Activated CD4-positive, alpha-beta memory T cell treated with anti-CD3 and anti-CD28 coated beads, Interleukin-2, amount 10 ng/mL, durations not matched to agents 7 days and 5 days (primary cell): ENCODE measurements at places on chromosomes 12 and 14. TPM values are rescaled to one million over a fixed set of nuclear protein-coding genes. Genes with fewer than 3 reads are reported as not detected.
A peak's percentile ranks its signal among the peaks of the same experiment; 100 is the strongest.

DNA sequence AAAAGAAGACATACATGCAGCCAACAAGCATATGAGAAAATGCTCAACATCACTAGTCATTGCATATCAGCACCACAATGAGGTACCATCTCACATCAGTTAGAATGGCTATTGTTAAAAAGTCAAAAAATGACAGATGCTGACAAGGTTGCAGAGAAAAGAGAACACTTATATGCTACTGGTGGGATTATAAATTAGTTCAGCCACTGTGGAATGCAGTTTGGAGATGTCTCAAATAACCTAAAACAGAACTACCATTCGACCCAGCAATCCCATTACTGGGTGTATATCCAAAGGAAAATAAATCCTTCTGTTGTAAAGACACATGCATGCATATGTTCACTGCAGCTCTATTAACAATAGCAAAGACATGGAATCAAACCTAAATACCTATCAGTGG, 238.4 kb downstream of the KCNC2 start:
- no peaks in the 10 kb centered on the region for H3K4me1 ChIP-seq
- no peak overlapping the region for H3K27ac ChIP-seq
- DNase-seq = no peak
- H3K4me3 ChIP-seq = no peak overlapping the region
- H3K27me3 ChIP-seq = no peaks in the 10 kb centered on the region
- no peaks in the 10 kb centered on the region for H3K36me3 ChIP-seq

The SLC25A47 gene
- total RNA-seq = not detected

- DNase-seq = no peak
- no peak overlapping the region for H3K4me3 ChIP-seq
- no peaks in the 10 kb centered on the region for H3K27me3 ChIP-seq
- H3K4me1 ChIP-seq = peaks cover 2% of the 10 kb centered on the region
Observed at GRCh38 chr14:89648510-89648909, 231.5 kb upstream of the FOXN3 start.

GRCh38 chr14:73741386-73741875, 27.2 kb upstream of the PNMA1 start:
- peak overlapping the region; percentile 76 for H3K4me3 ChIP-seq
- H3K27ac ChIP-seq = peak overlapping the region; percentile 98
- no peaks in the 10 kb centered on the region for H3K27me3 ChIP-seq
- H3K4me1 ChIP-seq = peaks cover 74% of the 10 kb centered on the region
- DNase-seq = peak; percentile 75

DNA sequence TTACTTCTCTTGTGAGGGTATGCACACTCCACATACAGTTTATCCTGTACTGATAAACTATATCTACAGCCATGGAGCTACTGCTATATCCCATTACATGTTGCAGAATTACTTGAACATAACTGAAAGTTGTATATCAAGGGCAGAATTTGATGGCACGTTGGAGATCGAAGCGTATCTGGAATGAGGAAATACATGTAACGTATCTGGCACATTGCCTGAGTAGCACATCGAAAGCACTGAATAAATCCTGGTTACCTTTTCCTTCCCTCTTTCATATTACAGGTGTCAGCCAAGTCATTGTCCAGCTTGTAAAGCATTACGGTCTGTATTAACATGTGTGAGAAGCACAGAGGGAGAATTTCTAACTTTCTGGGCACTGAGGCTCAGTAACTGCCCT, 42.1 kb upstream of the LIN7A start:
- H3K4me3 ChIP-seq = no peak overlapping the region
- no peak for DNase-seq
- no peaks in the 10 kb centered on the region for H3K27me3 ChIP-seq
- no peak overlapping the region for H3K27ac ChIP-seq
- H3K4me1 ChIP-seq = no peaks in the 10 kb centered on the region

- peak overlapping the region; percentile 41 for H3K27ac ChIP-seq
- peaks cover 37% of the 10 kb centered on the region for H3K4me1 ChIP-seq
- H3K36me3 ChIP-seq = no peaks in the 10 kb centered on the region
- H3K4me3 ChIP-seq = no peak overlapping the region
- no peaks in the 10 kb centered on the region for H3K27me3 ChIP-seq
Observed at GRCh38 chr14:20690848-20691640, 2.5 kb downstream of the ANG start.

GRCh38 chr12:38628288-38628687, 277.1 kb downstream of the CPNE8 start:
- H3K27ac ChIP-seq = no peak overlapping the region
- no peak for DNase-seq
- H3K36me3 ChIP-seq = no peaks in the 10 kb centered on the region
- no peak overlapping the region for H3K4me3 ChIP-seq
- H3K4me1 ChIP-seq = no peaks in the 10 kb centered on the region

GRCh38 chr12:28050606-28051005, 78.1 kb upstream of the PTHLH start:
- H3K27me3 ChIP-seq = peaks cover 5% of the 10 kb centered on the region
- no peak for DNase-seq
- H3K27ac ChIP-seq = no peak overlapping the region
- no peak overlapping the region for H3K4me3 ChIP-seq

The GPRC5D gene
- total RNA-seq = 0.73 TPM

DNA sequence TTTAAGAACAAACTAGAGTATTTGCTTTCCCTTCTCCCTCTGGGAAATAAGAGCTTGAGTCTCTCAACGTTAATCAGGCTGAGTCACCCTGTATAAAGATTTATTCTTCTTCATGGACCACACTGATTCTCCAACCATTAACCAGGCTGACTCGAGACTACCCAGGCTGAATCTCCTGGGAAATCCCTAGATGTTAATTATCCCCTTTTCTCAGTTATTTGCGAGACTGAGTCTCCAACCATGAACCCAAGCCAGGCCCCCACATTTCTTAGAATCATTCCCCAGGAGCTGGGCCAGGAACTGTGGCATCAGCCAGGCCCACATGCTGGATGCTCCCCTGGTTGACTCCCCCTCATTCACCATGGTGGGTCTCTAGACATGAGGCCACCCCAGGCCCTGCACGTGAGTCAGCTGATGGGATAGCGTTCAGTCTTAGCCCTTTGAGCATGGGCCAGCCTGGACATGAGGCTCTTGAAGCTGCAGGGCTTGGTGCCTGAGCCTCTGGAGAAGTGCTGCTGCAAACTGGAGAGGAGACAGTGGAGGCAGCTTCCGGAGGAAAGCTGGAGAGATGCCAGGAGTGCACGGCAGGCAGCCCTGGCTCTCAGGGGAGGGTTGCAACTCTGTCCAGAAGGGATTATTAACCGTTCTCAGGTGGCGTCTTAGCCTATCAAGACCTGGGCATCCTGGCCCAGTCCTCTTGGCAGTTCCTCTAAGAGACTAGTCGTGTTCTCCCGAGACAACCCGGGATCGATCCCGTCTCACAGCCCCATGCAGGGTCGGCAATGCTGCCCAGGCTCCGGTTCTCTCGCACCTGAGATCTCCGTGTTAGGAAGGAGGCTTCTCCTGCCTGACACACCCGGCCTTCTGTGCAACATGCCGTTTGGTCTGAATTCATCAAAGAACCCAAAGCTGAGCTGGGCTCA, 296.6 kb downstream of the ADGRD1 start:
- H3K36me3 ChIP-seq = no peaks in the 10 kb centered on the region
- H3K4me3 ChIP-seq = no peak overlapping the region
- no peak for DNase-seq
- H3K27ac ChIP-seq = no peak overlapping the region

- H3K4me1 ChIP-seq = no peaks in the 10 kb centered on the region
- no peaks in the 10 kb centered on the region for H3K27me3 ChIP-seq
- peaks cover 67% of the 10 kb centered on the region for H3K36me3 ChIP-seq
- no peak overlapping the region for H3K4me3 ChIP-seq
Observed at GRCh38 chr12:112146123-112146522, 20.8 kb downstream of the TRAFD1 start.

DNA sequence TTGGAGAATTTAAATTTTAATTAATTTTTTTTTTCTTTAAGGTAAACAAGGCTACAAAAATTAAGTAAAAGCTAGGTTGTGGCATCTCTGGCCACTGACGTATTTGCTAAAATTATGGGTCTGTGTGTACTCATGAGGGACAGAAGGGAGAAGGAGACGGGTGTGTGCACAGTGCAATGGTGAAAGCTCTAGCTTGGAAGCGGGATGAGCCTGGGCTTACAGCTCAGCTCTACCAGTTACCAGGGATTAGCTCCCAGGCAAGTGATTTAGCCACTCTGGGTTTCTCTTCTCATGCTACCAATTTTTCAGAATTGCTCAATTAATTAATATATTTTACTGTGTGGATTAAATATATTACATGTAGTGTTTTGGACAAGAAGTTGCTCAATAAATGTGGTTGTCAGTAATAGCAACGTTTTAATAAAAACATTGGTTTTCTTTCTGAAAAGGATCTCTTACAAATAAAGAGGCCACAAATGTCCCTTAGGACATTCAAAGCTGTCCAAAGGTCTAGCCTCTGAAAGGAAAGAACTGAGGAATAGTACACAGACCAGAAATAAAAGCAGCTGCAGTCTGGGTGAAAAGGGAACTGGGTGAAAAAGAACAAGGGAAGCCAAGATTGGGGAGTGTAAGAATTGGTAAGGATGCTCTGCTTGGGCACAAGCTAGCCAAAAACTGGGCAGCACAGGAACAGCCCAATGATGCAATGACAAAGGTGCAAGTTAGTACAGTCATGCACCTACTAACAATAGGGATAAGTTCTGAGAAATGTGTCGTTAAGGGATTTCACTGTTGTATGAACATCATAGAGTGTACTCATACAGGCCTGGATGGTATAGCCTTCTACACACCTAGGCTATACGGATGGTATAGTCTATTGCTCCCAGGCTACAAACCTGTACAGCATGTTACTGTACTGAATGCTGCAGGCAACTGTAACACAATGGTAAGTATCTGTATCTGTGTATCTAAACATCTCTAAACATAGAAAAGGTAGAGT, 61.7 kb downstream of the FERMT2 start:
- H3K4me3 ChIP-seq = no peak overlapping the region
- DNase-seq = no peak
- no peaks in the 10 kb centered on the region for H3K36me3 ChIP-seq
- no peak overlapping the region for H3K27ac ChIP-seq
- no peaks in the 10 kb centered on the region for H3K27me3 ChIP-seq
